ENCODE measurements at places on chromosomes 7 and 10.

- no peak for DNase-seq
Observed at GRCh38 chr10:103295374-103296015, 18.6 kb downstream of the INA start.

GRCh38 chr7:123580406-123581161 lies 21.0 kb upstream of the ASB15 start:
- DNase-seq: no peak

DNA sequence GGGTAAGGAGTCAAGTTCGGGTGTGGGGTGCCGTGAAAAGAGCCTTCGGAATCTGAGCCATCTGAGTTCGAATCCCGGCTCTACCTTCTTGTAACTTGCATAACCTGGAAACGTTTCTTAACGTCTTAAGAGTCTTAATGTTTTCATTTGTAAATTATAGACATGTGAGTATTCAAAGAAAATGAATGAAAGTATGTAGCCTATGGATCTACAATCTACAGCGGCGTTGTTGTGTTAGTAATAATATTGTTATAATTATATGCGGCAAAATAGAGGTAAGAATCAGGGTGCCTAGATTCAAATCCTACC lies 559 bp downstream of the VTI1A start:
- DNase-seq: no peak

DNA sequence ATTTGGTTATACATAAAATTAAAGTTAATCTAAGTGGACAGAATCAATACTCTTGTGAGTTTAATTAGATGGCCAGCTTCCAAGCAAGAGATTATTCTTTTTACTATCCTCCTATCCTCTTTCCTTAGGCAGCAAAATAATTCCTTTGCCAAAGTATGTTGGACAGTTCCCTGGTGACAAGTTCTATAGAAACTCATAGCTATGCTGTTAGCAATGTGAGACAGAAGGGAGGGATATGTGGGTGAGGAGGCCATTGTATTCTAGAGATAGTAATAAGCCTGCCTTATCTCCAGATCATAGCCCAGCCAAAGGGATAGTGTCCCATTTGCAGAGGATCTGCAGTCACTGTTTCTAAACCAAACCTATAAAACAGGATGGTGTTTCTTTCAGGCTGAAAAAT lies 181.6 kb upstream of the HDAC9 start:
- no peak for DNase-seq

- no peak for DNase-seq
Observed at GRCh38 chr10:70191161-70191971, 21.1 kb upstream of the SAR1A start.

- no peak for DNase-seq
Observed at GRCh38 chr7:107103369-107103768, 58.9 kb downstream of the PRKAR2B start.

GRCh38 chr7:2929321-2930201 lies 85.5 kb upstream of the GNA12 start:
- DNase-seq: no peak

- no peak for DNase-seq
Observed at GRCh38 chr10:12946372-12946771, 55.1 kb downstream of the CCDC3 start.

GRCh38 chr10:15068802-15069201 lies 19.8 kb downstream of the ACBD7 start:
- no peak for DNase-seq

DNA sequence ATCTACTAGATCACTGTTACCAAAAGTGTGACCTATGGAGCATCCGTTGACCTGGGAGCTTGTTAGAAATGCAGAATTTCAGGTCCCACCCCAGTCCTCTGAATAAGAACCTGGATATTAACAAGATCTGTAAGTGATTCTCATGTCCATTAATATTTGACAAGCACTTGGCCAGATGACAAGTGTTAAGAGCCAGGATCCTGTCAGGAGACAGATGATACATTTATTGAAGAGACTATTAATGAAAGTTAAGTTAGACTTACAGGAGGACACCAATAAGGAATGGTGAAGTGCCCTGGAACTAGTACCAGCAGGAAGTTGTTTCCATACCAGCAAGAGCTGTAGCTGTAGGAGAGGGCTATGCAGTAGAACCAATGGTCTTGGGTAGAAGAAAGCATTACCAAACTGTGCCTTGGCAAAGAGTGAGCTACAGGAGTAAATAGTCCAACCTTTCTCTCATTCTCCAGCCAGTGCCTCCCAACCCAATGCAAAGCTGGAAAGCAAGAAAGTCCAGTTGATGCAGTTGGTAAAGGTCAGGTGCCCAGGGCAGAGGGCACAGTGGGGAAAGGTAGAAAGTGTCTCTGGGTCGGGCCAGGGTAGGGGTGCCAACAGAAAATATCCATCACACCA lies 35.3 kb upstream of the ADD3 start:
- no peak for DNase-seq

- DNase-seq: no peak
Observed at GRCh38 chr10:95711492-95711891, 17.8 kb upstream of the TCTN3 start.

- no peak for DNase-seq
Observed at GRCh38 chr7:77506899-77507298, 30.2 kb upstream of the PTPN12 start.

DNA sequence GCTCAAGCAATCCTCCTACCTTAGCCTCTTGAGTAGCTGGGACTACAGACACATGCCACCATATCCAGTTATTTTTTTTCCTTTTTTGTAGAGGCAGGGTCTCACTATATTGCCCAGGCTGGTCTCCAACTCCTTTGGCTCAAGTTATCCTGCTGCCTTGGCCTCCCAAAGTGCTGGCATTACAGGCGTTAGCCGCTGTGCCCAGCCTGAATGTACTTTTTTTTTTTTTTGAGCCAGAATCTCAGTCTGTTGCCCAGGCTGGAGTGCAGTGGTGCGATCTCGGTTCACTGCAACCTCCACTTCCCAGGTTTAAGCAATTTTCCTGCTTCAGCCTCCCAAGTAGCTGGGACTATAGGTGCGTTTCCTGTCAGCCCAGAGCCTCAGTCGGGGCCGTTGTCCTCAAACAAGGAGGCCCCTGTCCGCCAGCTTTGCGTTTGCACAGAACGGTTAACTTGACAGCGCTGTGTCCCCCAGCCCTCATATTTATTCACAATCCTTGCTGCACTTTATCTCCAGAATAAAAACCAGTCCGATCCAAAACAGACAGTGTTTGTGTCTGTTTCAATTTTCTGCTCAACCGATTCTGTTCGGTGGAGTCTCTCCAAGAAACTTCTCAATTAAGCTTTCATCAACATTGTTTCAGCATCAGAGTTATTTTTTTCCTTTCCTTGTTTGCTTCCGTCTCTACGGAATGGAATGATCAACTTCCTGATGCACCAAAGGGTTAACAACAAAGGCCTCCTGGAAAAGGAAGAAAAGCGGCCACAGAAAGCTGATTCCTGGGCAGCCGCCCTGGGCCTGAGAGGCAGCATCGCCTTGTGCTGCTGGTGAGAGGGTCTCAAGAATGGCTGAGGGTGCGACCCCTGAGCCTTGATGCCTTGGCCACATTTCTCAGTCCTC lies 64.5 kb downstream of the PDIA4 start:
- DNase-seq: no peak

DNA sequence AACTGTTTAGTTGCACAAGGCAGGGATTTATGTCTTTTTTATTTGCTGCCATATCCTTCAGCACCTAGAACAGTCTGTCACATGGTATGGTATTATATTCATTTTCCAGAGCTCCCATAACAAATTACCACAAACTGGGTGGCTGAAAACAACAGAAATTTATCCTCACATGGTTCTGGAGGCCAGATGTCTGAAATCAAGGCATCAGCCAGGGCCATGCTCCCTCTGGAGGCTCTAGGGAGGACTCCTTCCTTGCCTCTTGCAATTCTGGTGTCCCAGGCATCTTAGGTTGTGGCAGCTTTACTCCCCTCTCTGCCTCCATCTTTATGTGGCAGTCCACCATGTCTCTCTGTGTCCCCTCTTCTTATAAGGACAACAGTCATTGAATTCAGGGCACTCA lies 43.1 kb downstream of the MET start:
- DNase-seq: no peak

GRCh38 chr10:68599771-68600040 lies 39.6 kb downstream of the TET1 start:
- no peak for DNase-seq

DNA sequence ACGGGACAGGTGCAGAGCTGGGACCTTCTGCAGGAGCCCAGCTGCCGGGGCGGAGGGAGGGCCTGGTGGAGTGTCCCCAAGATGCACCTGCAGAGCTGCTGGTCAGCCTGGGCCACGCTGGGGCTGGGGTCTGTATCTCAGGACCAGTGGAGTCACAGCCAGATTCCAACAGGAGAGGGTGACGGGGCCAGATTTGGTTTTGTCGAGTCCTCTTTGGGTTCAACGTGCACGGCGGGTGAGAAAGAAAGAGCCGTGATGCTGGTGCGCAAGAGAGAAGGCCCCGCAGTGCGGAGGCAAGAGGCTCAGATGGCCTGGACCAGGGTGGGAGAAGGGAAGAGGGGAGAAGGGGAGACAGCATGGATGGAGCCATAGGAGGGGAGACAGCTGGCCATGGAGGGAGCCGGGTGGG lies 462.9 kb downstream of the PTPRN2 start:
- no peak for DNase-seq

- DNase-seq: no peak
Observed at GRCh38 chr7:114085313-114085591, 166.4 kb upstream of the PPP1R3A start.

DNA sequence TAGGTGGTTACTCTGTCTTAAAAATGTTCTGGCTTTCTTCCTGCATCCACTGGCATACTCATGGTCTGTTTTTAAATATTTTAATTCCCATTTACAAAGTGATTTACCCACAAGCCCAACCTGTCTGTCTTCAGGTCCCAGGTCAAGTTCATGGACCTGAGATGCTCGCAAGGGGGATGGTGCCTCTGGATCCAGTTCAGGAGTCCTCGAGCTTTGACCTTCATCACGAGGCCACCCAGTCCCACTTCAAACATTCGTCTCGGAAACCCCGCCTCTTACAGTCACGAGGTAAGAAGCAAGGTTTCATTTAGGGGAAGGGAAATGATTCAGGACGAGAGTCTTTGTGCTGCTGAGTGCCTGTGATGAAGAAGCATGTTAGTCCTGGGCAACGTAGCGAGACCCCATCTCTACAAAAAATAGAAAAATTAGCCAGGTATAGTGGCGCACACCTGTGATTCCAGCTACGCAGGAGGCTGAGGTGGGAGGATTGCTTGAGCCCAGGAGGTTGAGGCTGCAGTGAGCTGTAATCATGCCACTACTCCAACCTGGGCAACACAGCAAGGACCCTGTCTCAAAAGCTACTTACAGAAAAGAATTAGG lies 8.7 kb downstream of the ZKSCAN1 start:
- DNase-seq: no peak

DNA sequence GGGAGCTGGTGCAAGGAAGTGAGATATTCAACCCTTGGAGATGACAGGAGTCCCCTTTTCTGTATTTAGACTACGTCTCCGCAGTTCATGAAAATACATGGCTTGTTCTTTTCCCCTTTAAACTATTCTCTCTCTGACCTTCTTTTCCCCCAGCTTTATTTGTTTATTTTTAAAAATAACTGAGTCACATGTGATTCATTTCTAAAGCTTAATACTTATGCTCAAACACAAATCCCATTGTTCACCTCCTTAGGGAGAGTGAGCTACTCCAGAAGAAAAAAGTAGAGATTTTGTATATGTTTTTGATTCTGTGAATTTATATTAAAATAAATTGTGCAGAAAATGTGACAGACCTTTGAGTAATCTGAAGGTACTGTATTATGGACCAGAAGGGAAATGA lies 35.9 kb upstream of the FZD1 start:
- no peak for DNase-seq

DNA sequence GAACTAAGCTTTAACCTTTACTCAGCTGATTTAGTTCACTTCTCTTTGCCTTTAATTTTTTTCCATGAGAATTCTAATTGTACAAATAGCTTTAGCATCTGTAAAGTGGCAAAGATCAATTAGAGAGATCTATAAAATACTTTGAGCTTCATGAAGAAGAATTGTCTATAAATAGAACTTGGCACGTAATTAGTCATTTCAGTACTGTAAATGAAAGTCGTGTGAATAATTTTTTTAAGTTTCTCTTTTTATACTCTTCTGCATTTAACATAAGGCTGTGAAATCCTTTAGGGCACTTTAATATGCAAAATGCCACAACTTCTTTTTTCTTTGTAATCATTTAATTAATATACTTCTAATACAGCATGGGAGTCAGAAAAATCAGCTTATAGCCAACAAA lies 177.8 kb downstream of the CSTF2T start:
- DNase-seq: no peak

DNA sequence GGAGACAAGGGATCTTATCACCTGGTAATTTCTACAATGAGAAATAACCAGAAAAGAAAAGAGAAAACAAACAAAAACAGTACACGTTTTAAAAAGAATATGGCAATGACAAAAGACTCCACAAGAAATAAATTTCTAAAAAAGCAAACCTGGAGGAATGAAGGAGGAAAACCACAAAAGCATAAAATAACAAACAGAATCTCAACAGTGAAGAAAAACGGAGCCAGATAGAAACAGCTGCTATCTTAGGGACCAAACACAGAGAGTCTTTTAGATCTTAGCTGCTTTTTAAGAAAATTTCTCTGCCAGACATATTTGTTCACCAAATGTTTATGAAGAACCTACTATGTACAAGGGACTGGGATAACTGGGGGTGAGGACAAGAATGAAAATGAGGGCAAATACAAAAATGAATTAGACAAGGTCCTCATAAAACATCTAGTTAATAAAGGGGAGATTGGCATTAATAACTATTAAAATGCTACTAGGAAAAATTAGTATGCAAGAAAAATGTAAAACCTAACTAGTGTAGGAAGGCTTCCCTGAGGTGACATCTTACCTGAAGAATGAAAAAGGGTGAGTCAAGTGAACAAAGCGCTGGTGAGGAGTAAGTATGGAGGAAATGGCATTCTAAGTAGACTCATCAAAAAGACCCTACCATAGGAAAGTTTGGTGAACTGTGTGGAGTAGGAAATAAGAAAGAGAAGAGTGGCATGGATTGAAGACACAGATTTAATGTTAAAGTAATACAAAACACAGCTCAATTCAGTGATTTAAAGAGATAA lies 34.3 kb downstream of the WASL start:
- no peak for DNase-seq

- DNase-seq: no peak
Observed at GRCh38 chr7:106779877-106780276, 85.2 kb upstream of the PIK3CG start.

DNA sequence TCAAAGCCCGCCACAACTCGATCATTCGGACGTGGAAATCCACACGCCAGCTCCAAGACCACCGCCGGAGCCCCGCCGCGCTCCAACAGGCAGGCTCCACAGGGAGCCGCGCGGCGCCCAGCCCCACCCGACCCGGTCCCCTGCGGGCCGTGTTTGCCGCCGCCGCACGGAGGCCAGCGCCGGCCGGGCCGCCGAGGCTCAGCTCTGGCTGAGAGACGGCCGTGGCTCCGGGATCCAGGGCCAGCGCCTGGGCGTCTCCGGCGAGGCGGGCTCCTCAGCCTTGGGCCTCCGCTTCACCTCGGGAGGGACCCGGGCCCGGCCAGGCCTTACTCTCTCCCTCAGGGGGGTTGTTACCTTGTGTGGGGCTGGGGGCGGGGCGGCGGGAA lies 333 bp downstream of the SMNDC1 start:
- DNase-seq: peak; percentile 20

- DNase-seq: no peak
Observed at GRCh38 chr10:34139559-34139958, 675.5 kb downstream of the PARD3 start.
